A549 treated with Hydrocortisone at 1 μM for 4 hours (cell line): ENCODE measurements at places on chromosomes 4 and X. TPM values are rescaled to one million over a fixed set of nuclear protein-coding genes. Genes with fewer than 3 reads are reported as not detected.

Gene SUV39H1
- total RNA-seq: 21.9 to 24.0 TPM (median 22.9 TPM) in 5 replicates

Gene ESX1
- total RNA-seq: 0.06 to 0.08 TPM in 2 of 5 replicates, not detected in the others

Gene CNGA1
- not detected in 5 replicates for total RNA-seq

Gene BEND2
- not detected in 5 replicates for total RNA-seq

Gene IL13RA1
- 50.4 to 72.0 TPM (median 61.1 TPM) in 5 replicates for total RNA-seq

Gene PNMA3
- total RNA-seq: 0.18 to 0.25 TPM (median 0.21 TPM) in 5 replicates

Gene AMBN
- total RNA-seq: not detected in 5 replicates

Gene PPP4R3C
- total RNA-seq: not detected in 5 replicates

Gene RHOH
- 0.09 to 0.32 TPM (median 0.21 TPM) in 5 replicates for total RNA-seq

Gene KLF8
- total RNA-seq: 0.02 to 0.06 TPM (median 0.03 TPM) in 4 of 5 replicates, not detected in the other

Gene HTN3
- not detected in 5 replicates for total RNA-seq

Gene TBC1D9
- total RNA-seq: 5.4 to 8.2 TPM (median 6.4 TPM) in 5 replicates

Gene SPIN2A
- total RNA-seq: 0.06 to 0.17 TPM (median 0.12 TPM) in 5 replicates

Gene AWAT2
- total RNA-seq: not detected in 5 replicates

Gene JADE3
- total RNA-seq: 10.3 to 16.5 TPM (median 12.3 TPM) in 5 replicates

Gene EPGN
- 0.50 TPM in 1 of 5 replicates, not detected in the others for total RNA-seq

Gene VCX3B
- total RNA-seq: not detected in 5 replicates

Gene HTRA3
- 15.5 to 20.4 TPM (median 19.2 TPM) in 5 replicates for total RNA-seq

Gene MAOB
- 0.14 to 0.21 TPM (median 0.14 TPM) in 5 replicates for total RNA-seq

Gene OR13H1
- total RNA-seq: not detected in 5 replicates

Gene FHL1
- 20.5 to 27.7 TPM (median 24.3 TPM) in 5 replicates for total RNA-seq

Gene PDZD11
- total RNA-seq: 91.6 to 103 TPM (median 95.1 TPM) in 5 replicates

Gene TTC29
- not detected in 5 replicates for total RNA-seq
